CD4-positive, alpha-beta T cell treated with Interleukin-12 subunit alpha and Interleukin-12 subunit beta, for 1 hour (primary cell): ENCODE measurements at places on chromosomes 2 and 18.

DNA sequence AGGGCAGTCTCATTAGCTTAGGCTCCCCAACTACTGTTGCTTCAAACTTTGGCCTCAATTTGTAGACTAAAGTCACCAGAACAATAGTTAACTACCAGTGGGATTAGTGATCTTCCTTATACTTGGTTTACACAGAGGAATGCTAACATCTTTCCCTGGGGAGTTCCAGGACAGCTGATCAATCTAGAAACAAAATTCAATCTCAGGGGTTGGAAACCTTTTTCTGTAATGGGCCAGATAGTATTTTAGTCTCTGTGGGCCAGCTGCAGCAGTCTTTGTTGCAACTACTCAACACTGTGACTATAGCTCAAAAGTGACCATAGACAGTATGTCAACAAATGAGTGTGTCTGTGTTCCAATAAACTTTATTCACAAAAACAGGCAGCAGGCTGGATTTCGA is 85.7 kb downstream of the METTL8 start:
- DNase-seq, result no peak

DNA sequence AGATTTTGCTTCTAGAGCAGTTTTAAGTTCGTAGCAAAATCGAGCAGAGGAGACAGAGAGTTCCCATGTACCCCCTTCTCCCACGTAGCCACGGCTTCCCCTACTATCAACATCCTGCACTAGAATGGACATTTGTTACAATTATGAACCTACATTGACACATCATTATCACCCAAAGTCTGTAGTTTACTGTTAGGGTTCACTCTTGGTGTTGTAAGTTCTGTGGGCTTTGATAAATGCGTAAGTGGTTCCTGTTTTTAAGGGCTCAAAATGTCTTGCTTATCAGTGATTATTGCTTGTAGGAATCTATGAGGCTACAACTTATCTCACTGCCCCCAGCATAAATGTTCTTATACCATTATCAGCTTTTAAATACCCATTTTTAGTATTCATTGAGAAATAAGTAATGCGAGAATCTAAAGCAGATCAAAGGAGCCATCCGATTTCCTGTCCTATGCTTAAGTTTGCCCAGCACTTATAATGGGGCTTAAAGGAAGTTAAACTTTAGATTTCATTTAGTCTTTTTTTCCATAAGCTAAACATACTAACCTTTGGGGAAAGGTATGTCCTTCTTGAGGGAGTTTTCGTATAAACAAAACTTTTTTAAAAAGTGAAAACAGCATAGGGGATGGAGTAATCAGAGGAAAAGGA is 118.7 kb downstream of the HAUS1 start:
- peak; percentile 10 for DNase-seq

DNA sequence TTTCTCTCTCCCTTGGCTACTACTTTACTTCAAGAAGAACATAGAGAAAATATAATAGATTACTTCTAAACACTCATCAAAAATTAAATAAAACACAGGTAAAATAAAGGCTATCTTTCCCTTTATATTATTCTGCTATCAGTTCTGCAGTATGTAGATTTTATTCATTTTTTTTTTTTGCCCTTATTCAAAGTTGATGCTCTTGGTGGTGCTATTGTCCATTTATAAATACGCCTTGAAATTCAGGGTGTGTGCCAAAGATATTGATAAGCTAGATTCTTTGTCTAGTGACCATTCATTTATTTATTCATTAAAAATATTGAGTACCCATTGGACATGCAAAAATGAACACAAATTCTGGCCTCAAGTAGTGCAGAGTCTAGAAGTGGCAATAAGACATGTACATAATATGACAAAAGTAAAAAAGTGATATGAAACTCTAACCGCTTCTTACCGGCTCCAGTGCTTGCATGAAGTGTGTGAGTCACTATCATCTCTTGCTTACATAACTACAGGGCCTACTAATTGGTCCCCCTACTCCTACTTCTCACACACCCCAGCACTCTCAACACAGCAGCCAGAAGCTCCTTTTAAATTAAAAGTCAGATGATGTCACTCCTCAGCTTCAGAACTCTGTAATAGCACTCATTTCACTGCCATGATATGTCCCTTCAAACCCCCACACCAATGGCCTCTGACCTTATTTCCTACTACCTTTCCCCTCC is 208.3 kb upstream of the FANCL start:
- DNase-seq, result no peak

DNA sequence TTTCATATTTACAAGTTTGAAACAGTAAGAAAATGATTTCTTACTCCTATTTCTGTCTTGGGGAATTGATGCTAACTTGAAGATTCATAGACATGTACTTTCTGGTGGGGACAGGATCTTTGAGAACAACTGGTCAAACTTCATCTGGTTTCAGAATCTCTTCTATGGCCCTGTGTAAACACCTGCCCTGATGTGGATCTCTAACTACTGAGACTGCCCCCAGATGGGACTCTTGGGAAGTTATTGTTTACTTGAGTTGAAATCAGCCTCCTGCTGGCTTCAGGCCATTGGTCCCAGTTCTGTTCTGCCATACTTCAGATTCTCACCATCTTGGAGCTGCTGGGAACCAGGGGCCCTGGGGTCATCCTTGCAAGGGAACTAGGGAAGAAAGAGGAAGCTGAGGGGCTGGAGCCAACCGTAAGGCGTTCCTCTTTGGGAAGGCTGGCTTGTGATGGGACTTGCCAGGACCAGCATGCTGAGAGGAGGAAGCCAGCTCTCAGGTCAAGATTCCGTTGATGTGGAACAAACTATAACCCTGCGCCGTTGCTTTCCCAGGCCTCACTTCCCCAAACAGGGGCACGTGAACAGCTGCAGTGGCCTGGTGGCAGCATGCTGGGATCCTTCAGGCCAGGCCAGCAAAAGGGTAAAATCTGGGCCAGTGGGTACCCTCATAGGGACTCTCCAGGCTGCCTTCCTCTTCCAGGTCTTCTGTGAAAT is 135.5 kb upstream of the CXCR4 start:
- no peak for DNase-seq

DNA sequence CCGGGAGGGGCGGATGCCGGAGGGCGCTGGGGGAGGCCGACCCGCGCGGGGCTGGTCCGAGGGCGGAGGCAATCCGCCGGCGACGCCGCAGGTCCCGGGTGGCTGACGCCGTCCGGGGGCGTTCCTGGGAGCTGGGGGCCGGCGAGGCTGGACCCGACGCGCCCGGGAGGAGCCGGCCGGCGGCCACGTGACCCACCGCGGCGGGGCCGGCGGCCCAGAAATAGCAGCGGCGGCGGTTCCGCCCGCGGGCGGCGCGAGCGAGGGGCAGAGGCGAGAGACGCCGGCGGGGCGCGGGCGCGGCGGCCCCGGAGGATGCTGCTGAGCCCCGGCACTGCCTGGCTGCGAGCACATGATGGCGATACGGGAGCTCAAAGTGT is at the start of gene RAB31:
Gene RAB31 (plus strand): TSS at position 245 of the 377 bp plus-strand sequence. CDS start 105 bp downstream, at position 350.
- peak; percentile 18 for DNase-seq

DNA sequence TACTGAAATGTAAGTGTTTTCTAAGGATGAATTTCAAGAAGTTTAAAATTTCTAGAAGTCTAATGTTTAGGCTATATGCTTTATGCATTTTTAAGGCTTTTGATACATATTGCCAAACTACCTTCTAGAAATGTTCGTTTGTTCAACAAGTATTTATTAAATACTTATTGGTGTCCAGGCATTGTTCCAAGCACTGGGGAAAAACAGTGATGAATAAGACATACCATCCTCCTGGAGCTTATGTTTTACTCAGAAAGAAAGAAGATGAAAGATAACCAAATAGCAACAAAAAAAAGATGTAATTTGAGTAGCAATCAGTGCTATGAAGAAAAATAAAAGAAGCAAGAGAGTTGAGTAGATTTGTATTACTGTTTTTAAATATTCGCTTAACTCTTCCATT is 692.9 kb downstream of the SLC4A3 start:
- DNase-seq, result no peak

GRCh38 chr2:121088251-121089165 is 196.5 kb downstream of the TFCP2L1 start:
- no peak for DNase-seq
